ENCODE measurements at places on chromosomes 2 and 18.

GRCh38 chr2:238811293-238811692, 36.6 kb upstream of the TWIST2 start:
- no peak for DNase-seq

- no peak for DNase-seq
These were observed 496.2 kb upstream of the NRXN1 start for GRCh38 chr2:51528156-51528555.

GRCh38 chr2:236872015-236872414, 213.7 kb upstream of the COPS8 start:
- no peak for DNase-seq

DNA sequence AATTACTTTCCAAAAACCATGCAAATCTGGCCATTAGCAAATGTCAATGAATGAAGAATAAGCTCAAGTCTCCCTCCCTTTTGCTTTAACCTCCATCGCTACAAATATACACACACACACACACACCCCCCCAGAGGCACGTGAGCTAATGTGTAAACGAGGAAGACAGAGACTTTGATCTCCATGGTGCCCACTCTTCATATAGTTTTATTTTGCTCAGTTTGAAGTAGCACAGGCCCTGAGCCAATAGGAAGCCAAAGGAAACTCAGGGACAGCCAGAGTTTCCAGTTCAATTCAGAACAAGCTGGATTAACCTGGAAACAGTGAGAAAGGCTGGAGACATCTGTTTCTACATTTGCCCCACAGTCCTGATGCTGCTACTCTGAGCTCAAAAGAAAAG, 248.4 kb upstream of the MEIS1 start:
- no peak for DNase-seq

- no peak for DNase-seq
These were observed 48.3 kb upstream of the ST3GAL5 start for GRCh38 chr2:85937069-85937439.

GRCh38 chr2:122056853-122057252, 301.4 kb downstream of the TSN start:
- DNase-seq = no peak

DNA sequence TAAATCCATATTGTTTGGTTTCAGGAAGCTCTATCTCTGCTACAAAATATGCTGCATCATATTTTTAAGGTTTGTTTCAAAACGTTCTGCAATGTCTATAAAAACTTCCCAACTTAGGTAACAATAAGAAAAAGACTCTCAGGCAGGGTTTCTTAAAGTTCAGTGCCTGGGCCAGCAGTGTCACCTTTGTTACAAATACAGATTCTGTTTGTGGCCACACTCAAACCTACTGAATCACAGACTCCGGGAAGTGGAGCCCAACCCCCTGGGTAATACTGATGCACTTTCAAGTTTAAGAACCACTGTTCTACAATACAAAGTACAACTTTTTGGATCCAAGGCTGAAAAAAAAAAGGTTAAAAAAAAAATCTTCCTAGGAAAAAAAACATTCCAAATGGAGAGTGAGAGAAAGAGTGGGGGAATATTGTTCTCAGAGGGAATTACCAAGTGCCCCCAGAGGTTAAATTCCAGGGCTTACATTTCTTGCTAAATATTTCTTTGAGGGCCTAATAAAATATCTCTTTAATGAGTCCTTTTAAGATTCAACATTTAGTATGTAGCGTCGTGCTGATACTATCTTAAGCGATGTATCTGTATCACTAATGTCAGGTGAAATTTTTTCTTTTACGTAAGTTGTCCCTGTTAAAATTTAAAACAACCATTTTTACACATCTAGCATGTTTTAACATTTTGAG, 476.7 kb downstream of the TXNL1 start:
- no peak for DNase-seq

DNA sequence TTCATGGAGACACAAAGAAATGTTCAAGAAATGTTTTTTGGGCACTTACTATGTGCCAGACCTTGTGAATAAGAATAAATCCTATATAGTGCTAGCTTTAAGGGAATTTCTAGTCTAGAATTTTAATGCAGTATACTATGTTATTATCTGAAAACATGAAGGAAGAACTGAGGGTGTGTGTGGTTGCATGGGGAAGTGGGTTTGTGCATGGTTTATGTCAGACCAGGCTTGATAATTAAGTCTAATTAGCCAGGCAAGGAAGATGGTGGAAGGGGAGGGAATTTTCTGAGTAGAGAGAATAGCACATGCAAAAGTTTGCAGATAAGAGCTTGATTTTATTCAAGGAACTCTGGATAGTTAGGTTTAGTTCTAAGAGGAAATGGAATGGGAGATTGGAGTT, 6.5 kb downstream of the RBBP8 start:
- no peak for DNase-seq

GRCh38 chr18:49456794-49457193, 3.7 kb downstream of the DYM start:
- no peak for DNase-seq

DNA sequence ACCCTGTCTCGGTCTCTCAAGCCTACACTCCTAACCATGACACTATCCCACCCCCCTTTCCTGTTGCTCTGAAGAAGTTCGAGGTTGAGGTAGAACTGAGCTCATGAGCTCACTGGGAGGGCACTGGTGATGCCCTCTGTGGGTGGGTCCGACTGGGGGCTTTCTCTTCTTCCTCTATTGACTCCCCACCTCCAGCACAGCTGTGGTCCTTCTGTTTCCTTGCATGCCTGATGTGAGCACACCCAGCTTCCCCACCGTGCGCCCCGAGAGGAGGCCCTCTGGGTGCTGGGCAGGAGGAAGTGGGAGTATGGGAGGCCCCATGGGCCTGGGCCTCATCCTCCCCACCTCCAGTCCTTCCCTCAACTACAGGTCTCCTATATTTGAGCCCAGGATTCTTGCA, 20.9 kb downstream of the SPEG start:
- DNase-seq = no peak

DNA sequence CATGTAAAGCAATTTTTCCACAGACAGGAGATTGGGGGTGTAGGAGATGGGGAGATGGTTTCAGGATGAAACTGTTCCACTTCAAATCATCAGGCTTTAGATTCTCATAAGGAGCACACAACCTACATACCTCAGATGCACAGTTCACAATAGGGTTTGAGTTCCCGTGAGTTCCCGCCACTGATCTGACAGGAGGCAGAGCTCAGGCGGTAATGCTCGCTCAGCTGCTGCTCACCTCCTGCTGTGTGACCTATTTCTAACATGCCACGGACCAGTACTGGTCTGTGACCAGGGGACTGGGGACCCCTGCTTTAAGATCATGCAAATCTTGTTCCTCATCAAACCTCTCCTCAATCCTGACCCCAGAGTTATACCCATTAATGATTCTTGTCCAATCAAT, 70.1 kb downstream of the RPE start:
- no peak for DNase-seq

- no peak for DNase-seq
These were observed 21.4 kb upstream of the RUFY4 start for GRCh38 chr2:218047536-218048225.

- DNase-seq = no peak
These were observed 179.6 kb downstream of the VAPA start for GRCh38 chr18:10093445-10093844.

GRCh38 chr2:135311268-135311667, 219.8 kb downstream of the ZRANB3 start:
- DNase-seq = no peak

DNA sequence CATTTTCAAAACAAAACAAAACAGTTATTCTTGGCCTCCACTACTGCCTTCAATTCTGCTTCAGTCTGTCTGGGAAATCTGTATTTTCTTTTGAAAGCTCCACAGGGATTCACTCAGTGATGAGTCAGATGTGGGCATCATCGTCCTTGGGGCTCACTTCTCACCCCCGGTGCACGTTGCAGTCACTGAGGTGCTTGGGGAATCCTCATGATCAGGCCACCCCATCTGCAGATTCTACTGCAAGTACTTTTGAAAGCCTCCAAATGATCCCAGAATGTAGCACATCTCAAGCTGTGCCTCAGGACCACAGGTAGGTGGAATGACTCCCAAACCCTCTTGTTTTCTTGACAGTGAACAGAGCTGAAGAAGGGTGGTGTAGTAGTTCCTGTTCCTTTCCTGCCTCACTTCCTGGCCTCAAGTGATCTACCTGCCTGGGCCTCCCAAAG, 34.3 kb downstream of the LPIN2 start:
- DNase-seq = no peak

GRCh38 chr2:176473177-176473576, 203.9 kb downstream of the MTX2 start:
- DNase-seq = peak; percentile 36

GRCh38 chr2:218216336-218216673, 684 bp upstream of the ARPC2 start:
- peak; percentile 37 for DNase-seq

DNA sequence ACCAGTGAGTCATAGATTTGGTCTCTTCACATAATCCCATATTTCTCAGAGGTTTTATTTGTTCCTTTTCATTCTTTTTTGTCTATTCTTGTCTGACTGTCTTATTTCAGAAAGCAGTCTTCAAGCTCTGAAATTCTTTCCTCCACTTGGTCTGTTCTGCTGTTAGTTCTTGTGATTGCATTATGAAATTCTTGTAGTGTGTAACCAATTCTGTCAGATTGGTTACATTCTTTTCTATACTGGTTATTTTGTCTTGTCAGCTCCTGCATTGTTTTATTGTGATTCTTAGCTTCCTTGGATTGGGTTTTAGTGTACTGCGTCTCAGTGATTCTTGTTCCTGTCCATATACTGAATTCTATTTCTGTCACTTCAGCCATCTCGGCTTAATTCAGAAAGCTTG, 18.6 kb downstream of the EHBP1 start:
- no peak for DNase-seq

GRCh38 chr2:55049821-55050099, 491 bp downstream of the RTN4 start:
- DNase-seq = no peak

DNA sequence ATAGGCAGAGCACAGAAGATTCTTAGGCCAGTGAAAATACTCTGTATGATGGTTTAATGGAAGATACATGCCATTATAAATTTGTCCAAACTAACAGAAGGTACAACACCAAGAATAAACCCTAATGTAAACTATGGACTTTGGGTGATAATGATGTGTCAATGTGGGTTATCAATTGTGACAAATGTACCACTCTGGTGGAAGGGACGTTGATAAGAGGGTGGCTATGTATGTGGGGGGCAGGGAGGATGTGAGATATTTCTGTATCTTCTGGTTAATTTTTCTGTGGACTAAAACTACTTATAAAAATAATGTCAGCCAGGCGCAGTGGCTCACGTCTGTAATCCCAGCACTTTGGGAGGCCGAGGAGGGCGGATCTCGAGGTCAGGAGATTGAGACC, 86.2 kb downstream of the HNRNPLL start:
- no peak for DNase-seq

DNA sequence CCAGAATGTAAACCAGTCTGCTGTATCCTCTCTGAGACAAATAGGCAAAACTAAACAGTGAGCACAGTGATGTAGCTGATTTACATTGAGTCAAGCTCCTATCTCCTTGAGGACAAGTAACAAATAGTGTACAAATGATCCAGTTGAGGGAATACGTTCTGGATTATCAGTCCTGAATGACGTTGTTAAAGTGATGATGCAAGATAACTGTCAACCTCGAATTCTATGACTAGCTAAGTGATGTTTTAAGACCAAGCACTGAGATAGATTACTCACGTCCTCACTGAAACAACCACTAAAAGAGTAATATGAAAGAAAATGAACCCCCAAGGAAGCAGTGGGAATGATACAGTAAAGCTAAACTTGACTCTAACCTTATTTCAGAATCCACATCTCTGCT, 46.8 kb downstream of the SMC6 start:
- no peak for DNase-seq

- DNase-seq = no peak
These were observed 36.4 kb downstream of the LANCL1 start for GRCh38 chr2:210440206-210440605.

DNA sequence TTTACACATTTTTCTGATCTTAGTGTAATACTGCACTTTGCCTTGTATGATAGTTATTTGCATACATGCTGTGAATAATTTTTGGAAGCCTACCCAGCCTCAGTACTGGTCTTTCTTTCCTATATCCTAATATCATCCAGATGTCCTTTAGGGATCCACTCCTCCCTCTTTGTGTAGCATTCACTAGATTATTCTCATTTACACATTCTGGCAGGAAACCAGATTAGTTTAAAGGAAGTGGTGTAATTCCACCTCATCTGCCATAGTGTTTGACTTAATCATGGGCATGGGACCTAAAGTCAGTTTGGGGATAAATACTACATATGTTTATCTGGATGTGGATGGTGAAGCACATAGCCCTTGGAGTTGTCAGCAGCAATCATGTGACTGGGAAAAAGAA, 444.9 kb upstream of the MAP2 start:
- no peak for DNase-seq

DNA sequence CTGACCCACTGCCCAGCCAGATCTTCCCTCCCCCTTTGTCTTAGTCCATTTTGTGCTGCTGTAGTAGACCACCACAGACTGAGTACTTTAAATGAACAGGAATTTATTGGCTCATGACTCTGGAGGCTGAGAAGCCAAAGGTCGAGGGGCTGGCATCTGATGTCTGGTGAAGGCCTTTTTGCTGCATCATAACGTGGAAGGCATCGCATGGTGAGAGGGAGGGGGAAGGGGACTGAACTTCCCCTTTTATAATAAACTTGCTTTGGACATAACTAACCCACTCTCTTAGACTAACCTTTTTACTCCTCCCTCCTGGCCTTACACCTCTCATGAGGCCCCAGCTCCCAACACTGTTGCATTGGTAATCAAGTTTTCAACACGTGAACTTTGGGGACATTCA, 83.8 kb downstream of the MAP4K4 start:
- no peak for DNase-seq

DNA sequence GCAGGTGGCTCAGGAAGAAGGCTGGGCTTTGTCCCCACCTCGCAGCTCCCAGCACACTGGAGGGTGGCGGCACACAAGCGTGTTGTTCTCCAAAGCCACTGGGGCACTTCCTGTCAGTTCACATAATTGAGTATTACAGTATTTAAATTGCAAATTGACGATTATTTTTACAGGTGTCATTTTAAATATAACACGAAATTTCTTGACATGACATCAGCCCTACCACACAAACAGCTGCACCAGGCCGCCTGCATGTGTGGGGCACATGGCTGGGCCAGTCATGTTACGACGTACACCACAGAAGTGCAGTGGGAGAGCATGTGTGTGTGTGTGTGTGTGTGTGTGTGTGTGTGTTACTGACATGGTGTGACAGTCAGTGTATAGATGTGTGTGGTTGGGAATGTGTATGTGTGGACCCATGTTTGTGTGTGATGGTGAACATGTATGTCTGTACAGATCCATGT, 155.6 kb downstream of the TTC32 start:
- no peak for DNase-seq

- DNase-seq = no peak
These were observed 162.0 kb downstream of the RTP5 start for GRCh38 chr2:242031481-242032019.

DNA sequence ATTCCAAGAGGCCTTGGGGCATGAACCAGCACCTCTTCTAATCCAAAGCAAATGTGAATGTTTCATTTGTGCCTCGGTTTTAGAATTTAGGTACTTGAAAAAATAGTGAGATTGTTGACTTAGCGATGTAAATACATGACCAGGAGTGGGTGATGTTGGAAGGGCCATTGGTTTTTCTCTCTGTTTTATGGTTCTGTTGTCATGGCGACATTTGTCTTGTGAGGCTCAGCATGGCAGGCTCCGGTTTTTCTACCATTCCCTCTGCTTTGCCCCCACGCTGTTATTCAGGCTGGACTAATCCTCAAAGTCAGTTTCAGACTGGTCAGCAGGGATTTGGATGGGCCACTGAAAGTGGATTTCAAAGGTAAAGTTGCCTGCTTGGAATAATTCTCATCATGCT, 255.4 kb downstream of the ALPK2 start:
- no peak for DNase-seq

GRCh38 chr2:219112651-219113338, 47.8 kb downstream of the NHEJ1 start:
- DNase-seq = no peak

Data from right hindlimb (tissue), 1 donor.